Neural crest cell (in vitro differentiated cells): ENCODE measurements at places on chromosomes 1 and 21. TPM values are rescaled to one million over a fixed set of nuclear protein-coding genes. Genes with fewer than 3 reads are reported as not detected.

DNA sequence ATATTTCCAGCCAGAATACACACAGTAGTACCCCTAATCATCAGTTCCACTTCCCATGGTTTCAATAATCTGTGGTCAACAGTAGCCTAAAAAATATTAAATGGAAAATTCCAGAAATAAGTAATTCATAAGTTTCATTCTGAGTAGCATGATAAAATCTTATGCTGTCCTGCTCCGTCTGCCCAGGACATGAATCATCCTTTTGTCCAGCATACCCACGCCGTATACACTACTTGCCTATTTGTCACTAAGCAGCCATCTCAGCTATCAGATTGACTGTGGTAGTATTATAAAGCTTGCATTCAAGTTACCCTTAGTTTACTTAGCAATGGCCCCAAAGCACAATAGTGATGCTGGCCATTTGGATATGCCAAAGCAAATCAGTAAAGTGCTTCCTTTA is 118.7 kb downstream of the SLC5A9 start:
- H3K36me3 ChIP-seq: peaks cover 27% of the 10 kb centered on the region
- peaks cover 17% of the 10 kb centered on the region for H3K4me1 ChIP-seq
- H3K27ac ChIP-seq: no peak overlapping the region
- no peaks in the 10 kb centered on the region for H3K27me3 ChIP-seq
- H3K4me3 ChIP-seq: no peak overlapping the region
- no peak for DNase-seq

DNA sequence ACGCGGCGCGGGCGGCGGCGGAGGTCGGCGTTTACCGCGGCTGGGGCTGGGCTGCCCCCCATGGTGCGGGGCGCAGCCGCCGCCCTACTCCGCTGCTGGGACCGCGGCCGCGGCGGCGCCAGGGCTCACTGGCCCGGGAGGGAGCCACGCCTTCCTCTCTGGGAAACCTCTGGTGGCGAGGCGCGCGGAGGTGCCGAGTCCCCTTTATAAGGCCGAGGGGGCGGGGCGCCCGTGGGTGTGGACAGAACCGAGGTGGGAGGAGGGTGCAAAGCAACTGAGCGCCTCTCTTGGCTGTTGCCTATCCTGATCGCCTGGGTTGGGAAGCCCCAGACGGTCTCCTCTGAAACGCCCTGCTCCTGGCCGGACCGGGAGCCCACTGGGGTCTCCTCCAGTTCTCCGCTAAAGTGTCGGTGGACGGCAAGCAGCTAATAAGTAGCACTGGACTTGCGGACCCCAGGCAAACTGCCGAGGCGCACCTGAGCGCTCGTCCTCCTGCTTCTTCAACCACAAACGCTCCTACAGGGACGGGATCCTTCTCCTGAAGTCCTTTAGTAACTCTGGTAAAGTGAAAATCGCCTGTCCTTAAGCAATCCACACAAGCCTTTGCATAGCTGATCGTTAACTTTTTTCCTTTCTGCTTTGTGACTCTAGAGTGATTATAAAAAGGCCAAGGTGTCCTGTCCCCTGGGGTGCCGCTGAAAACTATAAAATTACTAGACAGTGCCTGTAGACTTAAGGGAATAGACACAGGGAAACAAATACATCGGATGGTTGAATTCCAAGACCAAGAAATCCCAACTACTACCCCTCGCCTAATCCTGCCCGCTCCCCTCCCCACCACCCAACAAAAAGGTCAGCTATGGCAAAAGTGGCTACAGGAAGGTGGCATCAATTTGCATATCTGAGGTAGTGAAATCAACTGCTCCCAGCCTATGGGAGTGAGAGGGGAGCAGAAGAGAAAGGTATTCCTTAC is at the start of gene PTGER3:
Gene PTGER3, minus strand, starts transcription at position 182 of the 973 bp plus-strand sequence. CDS start 239 bp downstream, outside the sequence.
- peak within 1 kb of the TSS; percentile 81 for H3K4me3 ChIP-seq
- H3K36me3 ChIP-seq: peaks cover 2% of the 10 kb centered on the region
- H3K27ac ChIP-seq: no peak within 1 kb of the TSS
- peaks cover 80% of the 10 kb centered on the region for H3K27me3 ChIP-seq

GRCh38 chr1:7388488-7389185 is 382.5 kb upstream of the VAMP3 start:
- DNase-seq: no peak
- no peak overlapping the region for H3K4me3 ChIP-seq
- H3K27ac ChIP-seq: peak overlapping the region; percentile 27

- peaks cover 26% of the 10 kb centered on the region for H3K27me3 ChIP-seq
- H3K4me1 ChIP-seq: peaks cover 11% of the 10 kb centered on the region
- no peak overlapping the region for H3K27ac ChIP-seq
- DNase-seq: peak; percentile 58
- H3K4me3 ChIP-seq: peak overlapping the region; percentile 49
Observed at GRCh38 chr1:1040004-1040991, 20.4 kb downstream of the AGRN start.

TFF3 gene
- not detected in 2 replicates for total RNA-seq

TEX38 gene
- total RNA-seq: 0.26 TPM in 1 of 2 replicates, not detected in the other

KIF21B gene
- 28.1 and 28.9 TPM in 2 replicates for total RNA-seq

LCA5L gene
- 1.2 and 1.4 TPM in 2 replicates for total RNA-seq
